ENCODE measurements at places on chromosomes 16 and 17. TPM values are rescaled to one million over a fixed set of nuclear protein-coding genes. Genes with fewer than 3 reads are reported as not detected.

Gene RASD1
- 1.6 TPM for total RNA-seq

Gene AIPL1
- total RNA-seq = under 0.01 TPM

Gene TBC1D3K
- not detected for total RNA-seq

Gene SDR42E2
- 0.52 TPM for total RNA-seq

Gene TMEM235
- total RNA-seq = not detected

Gene CCL16
- total RNA-seq = not detected

Gene RNF213
- total RNA-seq = 234 TPM
